AG08396 (cell line): ENCODE measurements at places on chromosomes 2 and 18.

DNA sequence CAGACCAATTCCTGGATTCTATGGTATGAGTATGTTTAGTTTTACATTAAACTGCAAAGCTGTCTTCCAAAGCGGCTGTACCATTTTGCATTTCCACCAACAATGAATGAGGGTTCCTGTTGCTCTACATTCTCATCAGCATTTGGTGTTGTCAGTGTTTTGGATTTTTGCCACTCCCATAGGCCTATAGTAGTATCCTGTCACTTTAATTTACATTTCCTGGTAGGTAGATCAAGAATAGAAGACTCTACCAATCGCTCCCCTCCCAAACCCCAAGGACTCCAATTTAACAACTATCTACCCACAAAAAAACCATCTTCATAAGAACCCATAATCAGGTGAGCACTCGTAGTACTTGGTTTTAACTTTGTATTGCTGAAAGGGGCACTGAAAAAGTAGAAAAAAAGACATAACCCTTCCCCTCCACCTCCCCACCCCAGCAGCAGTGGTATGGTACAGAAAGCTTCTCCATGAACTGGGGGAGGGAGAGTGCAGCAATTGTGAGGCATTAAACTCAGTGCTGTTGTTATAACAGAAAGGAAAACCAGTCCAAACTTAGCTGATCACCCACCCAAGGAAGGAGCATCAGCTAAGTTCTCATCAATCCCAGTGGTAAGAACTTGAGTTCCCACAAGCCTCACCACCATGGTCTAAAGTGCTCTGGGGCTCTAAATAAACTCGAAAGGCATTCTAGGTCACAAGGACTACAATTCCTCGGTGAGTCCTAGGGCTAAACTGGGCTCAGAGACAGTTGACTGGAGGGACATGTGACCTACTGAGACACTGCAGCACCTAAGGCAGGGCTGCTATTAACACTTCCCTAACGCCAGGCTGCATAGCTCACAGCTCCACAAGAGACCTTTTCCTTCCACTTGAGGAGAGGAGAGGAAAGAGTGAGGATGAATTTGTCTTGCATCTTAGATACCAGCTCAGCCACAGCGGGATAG, 35.5 kb upstream of the CYTIP start:
- no peak for DNase-seq

DNA sequence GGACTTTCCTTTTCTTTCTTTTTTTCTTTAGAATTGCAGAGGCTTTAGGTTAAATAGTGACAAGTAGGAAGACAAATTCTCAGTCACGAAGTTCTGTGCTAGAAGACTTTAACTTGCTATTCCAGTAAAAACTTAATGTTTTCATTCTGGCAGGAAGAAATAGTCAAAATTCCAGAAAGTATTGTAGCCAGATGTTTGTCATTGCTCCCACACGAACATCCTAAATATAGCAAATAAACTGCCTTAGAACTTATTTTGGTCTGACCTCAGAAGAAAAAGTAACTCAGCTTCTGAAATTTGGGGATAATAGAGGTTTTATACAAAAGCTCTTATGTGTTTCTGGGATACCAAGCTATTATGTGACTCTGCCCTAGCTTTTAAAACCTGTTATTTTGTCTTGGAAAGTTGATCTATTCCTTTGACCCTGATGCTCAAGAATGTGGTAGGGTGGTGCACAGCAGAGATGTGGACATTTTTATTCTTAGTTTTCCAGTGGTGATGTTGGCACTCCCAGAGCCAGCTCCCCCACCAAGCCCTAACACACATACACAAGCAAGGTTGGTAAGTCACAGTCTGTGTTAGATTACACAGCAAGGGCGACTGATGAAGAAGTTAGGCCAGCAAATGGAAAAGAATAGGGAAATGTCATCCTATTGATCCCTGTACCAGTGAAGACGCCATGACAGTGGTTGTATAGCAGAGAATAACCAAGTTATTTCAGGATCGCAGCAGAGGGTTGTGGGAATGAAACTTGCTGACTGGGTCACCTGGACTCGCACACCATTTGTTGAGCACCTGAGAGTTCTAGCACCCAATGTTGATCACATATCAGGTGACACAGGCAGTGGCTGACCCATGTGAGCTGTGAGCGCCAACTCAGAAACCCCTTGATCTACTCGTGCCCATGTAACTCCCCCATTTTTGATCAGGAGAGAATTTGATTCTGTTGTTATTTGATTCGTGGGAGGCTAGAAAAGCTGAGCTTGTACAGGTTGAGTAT, 23.7 kb downstream of the FARP2 start:
- peak; percentile 31 for DNase-seq

DNA sequence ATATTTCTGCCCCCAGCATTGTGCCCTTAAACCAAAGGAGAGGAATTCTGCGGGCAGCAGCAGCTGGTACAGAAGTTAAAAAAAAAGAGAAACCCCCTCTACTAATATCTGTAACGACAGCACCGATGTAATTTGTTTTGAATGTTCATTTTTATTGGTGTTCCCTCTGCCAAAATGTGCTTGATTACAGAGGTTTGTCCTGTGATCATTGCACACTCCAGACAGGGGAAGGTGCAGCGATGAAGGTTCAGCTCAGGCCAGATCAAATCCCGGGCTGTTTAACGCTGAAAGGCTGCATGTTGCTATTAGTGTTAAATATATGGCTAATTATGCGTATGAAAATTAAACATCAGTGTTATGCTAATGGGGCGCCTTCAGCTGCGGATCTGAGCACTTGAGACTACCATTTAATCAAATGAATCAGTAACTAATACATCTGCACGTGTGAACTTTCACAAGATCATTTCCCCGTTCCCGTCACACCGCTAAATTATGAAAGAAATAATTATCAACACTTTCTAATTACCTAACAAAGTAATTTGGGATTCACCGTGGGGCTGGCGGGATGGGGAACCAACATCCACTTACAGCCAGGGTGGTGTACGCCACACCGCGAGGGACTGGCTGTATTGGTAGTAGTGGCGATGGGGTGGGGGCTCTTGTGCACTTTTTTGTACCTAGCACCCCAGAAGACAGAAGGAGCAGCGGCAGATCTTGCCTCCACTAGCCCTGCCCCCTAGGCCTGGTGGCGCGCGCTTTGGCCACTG, 1.5 kb upstream of the DLX1 start:
- DNase-seq = peak; percentile 4

- no peak for DNase-seq
These were observed 463.6 kb upstream of the CRIM1 start for GRCh38 chr2:35891936-35892335.

DNA sequence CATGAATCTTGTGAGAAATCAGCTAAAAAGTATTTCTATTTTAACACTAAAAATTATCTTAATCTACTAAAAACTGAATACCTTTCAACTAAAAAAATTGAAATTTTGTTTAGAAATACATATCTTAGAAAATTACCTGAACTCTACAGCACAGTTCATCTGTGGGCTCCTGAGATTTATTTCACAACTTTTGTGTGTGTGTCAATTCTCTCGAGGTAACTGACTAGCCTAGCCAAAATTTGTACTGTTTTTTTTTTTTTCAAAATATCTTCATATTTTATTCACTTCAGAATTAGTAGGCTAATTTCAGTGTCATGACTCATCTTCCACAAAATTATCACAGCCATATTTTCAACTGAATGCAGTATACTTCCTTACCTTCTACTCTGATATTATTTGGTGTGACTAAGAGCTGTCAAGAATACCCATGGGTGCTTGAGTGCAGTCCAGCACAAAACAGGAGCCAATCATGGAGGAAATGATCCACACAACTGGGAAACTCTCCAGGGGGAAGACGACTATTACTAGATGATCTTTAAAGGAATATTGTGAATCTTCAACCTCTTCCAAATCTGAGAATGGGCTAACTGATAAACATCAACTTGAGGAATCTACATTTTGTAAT, 174.6 kb downstream of the ZNF385B start:
- DNase-seq = no peak

DNA sequence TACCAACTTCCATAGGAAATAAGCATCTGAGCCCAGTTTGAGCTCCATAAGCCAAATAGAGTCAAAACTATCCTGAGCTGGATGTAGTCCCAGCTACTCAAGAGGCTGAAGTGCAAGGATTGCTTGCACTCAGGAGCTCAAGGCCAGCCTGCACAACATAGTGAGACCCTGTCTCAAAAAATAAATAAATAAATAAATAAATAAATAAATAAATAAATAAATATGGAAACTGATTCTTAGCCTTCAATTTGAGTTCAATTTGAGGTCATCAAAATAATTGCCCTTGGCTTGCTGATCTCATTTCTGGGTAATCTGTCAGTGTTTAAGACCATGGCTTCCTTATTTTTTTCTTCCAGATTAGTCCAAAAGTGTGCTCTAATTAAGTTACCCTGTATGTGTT, 184.9 kb upstream of the CDH20 start:
- no peak for DNase-seq

DNA sequence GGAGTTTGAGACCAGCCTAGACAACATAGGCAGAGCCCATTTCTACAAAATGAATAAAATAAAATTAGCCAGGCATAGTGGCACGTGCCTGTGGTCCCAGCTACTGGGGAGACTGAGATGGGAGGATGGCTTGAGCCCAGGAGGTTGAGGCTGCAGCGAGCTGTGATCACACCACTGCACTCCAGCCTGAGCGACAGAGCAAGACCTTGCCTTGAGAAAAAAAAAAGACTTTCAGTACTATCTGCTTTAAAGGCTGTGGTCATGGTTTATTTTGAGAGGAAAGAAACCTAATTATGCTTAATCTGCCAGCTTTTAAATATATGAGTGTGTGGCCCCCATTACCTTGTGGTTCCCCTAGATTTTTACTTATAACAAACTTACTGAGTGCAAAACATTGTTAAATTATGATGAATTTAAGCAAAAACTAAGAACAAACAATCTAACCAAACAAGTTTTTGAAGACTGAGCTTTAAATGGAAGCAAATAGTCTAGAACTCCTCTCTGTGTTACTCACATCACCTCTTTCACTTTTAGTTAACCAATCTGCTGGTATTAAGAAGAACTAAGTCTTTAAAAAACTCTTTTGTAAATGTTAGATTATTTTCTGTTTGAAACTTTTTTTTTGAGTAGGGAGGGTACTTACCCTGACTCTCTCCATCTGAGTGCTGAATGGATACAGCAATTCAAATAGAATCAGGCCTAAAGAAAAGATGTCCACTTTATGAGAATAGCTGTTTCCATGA, 65.4 kb downstream of the EIF2AK3 start:
- DNase-seq = no peak

GRCh38 chr2:48943436-48943835, 187.9 kb upstream of the LHCGR start:
- DNase-seq = no peak

GRCh38 chr18:37432436-37433195, 133.0 kb downstream of the CELF4 start:
- no peak for DNase-seq

DNA sequence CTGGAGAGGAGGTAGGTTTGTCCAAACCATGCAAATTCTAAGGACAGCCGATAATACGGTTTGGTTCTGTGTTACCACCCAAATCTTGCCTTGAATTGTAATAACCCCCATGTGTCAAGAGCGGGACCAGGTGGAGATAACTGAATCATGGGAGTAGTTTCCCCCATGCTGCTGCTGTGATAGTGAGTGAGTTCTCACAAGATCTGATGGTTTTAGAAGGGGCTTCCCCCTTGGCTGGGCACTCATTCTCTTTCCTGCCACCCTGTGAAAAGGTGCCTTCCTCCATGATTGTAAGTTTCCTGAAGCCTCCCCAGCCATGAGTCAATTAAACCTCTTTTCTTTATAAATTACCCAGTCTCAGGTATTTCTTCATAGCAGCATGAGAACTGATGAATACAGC, 295.2 kb downstream of the NBAS start:
- DNase-seq = no peak

DNA sequence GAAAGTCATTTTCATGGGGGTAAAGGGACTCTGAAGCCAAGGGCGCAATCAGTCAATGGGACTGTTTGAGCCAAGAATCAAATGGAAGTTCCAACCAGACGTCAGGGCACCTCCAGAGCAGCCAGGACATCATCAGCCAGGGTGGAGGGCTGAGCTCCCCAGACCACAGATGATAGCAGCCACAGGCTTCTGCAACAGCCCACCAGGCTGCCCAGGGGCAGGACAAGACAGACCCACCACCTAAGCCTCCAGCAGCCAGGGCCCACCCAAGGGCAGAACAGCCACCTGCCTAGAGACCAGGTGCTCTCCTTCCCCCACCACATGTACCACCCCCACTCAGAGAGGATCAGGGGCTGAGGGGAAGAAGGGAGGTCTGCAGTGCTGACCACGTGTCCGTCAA, 53.8 kb upstream of the SLC66A3 start:
- no peak for DNase-seq

DNA sequence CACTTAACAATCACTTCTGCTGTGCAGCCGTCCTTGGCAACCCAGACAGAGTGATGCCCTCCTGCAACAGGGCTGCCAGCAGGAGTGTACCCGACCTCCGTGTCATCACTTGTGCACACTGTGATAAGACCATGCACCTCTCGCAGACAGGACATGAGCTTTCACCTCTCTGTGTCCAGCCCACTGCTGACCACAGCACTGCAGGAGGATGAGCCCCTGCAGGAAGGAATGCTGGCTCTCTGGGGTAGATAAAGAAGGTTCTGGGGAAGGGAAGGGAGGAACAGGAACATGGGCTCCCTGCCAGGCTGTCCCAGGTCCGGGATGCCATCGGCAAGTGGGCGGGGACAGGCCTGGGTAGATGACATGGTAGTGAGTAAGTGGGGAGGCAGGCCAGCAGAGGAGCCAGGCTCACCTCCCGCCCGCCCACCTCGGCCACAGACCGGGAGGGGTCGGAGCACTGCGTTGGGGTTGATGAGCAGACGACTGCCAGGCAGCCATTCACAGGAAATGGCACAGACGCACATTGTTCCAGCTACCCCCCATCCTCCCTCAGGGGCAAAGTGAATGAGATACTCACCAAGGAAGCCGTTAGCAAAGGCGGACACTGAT, 18.6 kb upstream of the COL6A3 start:
- DNase-seq = peak; percentile 68

- DNase-seq = no peak
These were observed 56.7 kb upstream of the ZNF236 start for GRCh38 chr18:76765649-76766048.
